ENCODE measurements at places on chromosomes 5 and 9.

DNA sequence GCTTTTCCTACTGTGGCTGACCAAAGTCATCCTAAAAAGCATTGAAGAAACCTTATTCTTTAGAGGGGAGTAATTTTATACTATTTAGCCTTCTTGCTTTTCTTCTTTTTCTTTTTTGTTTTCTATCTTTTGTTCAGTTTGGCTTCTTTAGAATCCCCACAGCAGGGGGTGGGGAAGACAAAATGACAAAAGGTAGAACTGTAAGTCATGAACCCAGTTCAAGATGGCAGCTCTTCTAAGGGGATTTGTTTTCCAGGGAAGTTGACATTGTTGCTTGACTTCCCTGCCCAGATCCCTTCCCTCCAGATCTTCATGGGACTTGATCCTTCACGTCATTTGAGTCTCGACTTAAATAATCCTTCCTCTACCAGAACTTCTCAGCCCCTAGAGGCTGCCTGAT lies 692.4 kb upstream of the DMAC1 start:
- DNase-seq = no peak

DNA sequence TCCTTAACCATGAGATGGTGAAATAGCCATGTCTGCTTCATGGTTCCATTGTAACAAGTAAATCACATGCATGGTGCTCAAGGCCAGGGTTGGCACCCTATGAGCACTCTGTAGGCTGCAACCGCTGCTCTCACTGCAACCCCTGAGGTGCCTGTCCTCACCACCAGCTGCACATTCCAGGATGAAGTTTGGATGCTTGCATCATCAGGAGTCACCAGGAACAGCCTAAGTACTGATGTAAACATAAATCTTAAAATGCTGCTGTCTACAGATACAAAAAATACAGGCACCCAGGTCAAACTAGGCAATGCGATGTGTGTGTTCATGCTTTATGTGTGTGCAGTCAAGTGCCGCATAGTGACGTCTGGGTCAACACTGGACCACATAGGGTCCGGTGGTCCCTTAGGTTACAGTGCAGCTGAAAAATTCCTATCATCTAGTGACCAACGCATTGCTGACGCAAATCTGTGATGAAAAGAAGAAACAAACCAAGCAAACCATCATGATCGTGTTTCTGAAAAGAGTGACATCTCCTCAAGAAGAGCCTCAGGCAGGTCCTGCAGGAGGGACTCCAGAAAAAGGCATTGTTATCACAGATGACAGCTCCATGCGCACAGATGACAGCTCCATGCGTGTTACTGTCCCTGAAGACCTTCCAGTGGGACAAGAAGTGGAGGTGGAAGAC lies 234.8 kb downstream of the AUH start:
- DNase-seq = no peak

DNA sequence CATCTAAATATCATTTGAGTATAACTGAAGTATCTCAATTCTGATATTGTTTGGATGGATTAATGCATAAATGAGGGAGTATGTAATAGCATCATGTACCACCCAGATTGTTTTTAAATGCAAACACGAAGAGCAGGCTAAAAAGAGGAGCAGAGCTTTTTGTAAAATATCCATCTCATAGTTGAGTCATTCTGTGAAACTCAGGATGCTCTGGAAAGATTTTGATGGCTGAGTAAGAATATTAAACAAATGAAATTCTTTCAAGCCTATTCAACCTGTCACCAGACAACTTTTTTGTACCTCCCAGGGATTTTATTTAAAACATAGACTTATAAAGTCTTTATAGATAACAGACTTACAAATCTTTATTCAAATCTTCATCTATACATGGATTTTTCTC lies 625.9 kb downstream of the TLE4 start:
- DNase-seq = no peak

GRCh38 chr5:79581535-79581934 lies 30.7 kb upstream of the TENT2 start:
- DNase-seq = no peak

DNA sequence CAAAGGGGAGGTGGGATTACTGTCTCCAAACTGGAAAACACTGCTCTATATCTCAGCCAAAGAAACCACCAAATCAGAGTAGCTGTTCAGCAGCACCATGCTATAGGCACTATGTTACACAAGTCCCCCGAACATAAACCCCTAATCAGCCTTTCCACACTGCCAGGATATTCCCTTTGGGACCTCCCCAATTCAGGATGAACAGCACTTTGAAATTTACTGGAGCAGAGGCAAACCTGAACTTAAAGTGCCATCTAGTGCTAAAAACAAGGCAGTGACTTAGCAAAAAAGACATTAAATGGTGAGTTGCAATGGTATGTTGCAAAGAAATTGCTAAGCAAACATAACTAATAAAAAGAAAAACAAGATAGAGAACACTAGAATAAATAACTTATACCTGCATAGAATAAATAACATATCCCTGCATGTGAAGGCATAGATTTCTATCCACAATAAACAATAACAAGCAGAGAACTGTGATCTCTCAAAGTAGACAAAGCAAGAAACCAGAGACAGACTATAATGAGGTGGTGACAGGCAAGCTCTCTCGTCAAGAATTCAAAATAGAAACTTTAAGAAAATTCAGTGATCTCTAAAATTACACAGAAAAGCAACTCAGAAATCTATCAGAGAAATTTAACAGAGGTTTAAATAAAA lies 584.4 kb upstream of the ACO1 start:
- no peak for DNase-seq

GRCh38 chr9:21746550-21746949 lies 55.9 kb upstream of the MTAP start:
- DNase-seq = no peak

DNA sequence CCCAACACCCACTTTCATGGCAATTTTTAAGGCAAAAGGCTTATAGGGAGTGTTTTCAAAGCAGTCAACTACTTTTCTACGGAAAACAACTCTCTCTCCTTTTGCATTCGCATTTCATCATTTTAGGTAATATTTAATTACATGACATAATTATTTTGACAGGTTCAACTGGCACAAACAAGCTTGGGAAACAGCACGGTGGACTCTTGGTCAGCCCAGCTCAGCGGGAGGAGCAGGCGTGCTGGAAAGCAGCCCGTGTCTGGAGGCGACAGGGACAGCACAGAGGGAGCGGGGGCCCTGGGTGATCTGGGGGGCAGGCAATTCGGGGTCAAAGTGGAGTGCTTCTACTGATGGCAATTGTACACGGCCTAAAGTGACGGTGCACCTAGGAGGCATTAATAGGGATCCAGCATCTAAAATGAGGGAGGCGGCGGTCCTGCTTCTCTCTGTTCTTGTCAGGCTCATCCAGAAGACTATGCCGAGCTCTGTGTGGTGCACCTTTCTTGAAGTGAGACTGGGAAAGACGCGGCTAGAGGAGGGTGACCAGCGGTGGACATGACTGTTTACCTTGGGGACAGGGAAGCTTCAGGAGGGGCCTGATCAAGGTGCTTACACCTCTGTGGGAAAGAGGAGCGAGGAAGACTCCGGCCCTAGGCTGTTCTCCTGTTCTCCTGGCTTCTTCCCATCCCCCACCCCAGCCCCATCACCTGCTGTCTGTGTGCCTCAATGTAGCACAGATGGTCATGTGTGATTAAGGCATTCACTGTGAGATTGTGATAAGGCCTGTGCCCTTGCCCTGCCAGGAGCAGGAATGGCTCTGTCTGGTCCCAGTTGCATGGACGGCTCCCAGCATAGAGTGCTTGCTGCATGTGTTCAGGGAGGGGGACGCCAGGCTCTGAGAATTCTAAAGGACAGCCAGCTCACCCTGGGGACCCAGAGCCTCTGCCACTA lies 3.4 kb downstream of the MYMK start:
- DNase-seq = no peak

DNA sequence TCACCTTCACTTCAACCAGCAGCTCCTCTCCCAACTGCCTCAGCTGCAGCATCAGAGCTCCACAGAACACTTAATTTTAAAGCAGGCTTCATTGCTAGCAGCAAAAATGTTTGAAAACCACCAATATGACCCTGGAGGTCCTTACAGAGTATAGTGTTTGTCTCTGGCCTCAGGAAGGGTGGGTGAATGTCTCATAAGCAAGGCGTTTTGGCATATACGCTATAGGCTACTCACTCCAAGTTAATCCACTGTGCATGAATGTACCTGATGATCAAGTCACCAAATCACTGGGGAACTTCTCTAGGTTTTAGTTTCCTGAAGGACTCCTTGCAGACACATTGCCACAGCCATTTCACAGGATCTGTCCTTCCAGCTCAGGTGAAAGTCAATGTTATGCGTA lies 125.3 kb downstream of the GABBR2 start:
- no peak for DNase-seq

DNA sequence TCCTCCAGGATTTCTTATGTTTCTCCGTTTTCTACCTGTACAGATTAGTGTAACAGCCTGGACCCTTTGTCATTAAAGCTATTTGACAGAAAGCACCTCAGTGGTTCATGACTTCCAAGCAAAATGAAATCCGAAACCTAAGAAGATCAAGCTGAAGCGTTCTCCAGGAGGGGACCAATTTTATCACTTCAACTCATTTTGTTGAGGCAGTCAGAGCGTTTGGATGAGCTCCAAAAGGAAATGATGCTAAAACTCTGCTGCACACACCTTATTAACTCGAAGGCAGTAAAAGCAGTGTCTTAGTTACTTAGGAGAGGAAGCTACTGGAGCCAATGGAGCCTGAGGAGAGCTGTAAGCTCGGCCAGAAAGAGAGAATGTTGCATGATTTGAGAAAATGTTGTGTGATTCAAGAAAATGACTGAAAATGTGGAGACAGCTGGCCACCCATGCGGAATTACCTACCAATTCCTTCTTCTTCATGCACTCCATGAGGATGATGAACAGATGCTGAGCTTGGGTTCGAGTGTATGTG lies 346.7 kb upstream of the KLF9 start:
- no peak for DNase-seq

GRCh38 chr9:26500471-26500870 lies 392.1 kb downstream of the CAAP1 start:
- DNase-seq = no peak

GRCh38 chr5:176536132-176536901 lies 885 bp downstream of the RNF44 start:
- DNase-seq = peak; percentile 66

DNA sequence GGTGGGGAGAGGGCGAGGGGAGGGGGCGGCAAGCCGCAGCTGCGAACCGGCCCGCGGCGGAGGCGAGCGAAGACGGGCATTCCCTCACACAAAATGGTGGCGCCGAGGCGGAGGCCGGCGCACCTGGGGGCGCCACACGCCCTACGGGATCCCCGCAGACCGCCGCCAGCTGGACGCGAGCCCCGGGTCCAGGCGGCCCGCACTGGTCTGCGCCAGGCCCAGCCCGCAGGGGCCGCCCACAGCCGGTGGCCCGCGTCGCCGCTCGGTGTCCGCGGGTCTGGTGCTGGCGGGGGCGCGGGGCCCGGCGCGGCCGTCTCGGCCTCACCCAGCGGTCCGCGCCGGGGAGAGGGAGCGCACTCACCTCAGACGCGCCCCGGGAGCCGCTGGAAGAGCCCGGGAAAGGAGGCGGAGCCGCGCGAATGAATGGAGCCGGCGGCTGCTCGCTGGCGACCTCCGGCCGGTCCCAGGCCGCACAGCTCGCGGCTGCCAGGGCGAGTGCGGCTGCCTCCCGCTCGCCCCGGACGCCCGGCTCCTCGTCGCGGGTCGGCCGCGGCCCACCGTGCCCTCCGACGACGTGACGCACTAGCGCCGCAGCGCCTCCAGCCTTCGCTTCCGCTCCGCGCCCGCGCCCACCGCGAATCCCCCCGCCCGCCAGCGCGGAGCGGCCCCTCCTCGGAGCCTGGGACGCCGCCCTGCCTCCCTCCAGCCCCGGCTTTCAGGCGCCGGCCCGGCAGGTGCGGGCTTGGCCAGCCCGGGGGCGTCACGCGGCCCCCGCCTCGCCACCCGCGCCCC lies at the start of gene FAM169A:
Gene FAM169A, minus strand, starts transcription at position 584 of the 792 bp plus-strand sequence. CDS start 24,711 bp downstream, outside the sequence.
- DNase-seq = peak; percentile 44

DNA sequence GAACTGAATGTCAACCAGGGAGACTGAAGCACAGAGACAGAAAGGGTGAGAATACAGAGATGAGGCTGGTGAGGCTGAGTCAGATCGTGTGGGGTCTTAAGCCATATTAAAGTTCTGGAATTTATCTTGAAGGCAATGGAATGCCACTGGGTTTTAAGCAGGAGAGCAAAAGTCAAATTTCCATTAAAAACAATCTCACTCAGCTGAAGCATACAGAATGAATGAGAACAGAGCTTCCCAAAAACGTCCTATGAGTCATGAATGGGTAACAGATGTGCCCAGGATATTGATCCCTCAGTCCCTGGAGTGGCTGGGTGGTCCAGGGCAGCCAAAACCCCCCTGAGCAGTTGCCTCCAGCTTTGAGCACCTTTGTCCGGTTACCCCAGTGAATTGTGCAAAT lies 44.9 kb downstream of the PFDN1 start:
- no peak for DNase-seq

DNA sequence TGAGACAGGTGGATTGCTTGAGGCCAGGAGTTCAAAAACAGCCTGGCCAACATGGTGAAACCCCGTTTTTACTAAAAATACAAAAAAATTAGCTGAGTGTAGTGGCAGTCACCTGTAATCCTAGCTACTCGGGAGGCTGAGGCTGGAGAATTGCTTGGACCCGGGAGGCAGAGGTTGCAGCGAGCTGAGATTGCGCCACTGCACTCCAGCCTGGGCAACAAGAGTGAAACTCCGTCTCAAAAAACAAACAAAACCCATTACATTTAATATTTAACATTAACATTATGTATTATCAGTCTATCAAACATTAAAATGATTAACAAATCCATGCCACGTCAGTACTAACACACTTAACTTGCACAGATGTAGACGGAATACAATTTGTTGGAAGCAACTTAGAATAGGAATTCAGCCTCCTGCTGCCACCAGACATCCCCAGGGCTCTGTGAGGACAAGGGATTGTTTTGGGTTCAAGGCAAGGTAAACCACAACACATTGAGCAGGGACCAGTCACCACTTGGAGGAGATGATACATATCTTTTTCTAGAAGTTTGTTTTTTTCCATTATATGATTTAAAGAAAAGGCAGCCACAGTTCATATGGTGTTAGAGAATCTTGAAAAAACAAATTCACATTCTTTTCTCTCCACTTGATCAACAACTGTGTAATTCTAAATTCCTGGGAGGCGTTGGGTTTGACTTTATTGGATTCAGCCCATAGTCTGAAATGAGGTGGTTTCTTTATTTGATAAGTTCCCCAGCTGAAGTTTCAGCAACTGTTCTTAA lies 104.1 kb upstream of the BASP1 start:
- no peak for DNase-seq

GRCh38 chr5:77200663-77201062 lies 9.8 kb upstream of the PDE8B start:
- DNase-seq = no peak

- DNase-seq = no peak
Measured at GRCh38 chr5:195401-196160, 4.3 kb downstream of the LRRC14B start.

DNA sequence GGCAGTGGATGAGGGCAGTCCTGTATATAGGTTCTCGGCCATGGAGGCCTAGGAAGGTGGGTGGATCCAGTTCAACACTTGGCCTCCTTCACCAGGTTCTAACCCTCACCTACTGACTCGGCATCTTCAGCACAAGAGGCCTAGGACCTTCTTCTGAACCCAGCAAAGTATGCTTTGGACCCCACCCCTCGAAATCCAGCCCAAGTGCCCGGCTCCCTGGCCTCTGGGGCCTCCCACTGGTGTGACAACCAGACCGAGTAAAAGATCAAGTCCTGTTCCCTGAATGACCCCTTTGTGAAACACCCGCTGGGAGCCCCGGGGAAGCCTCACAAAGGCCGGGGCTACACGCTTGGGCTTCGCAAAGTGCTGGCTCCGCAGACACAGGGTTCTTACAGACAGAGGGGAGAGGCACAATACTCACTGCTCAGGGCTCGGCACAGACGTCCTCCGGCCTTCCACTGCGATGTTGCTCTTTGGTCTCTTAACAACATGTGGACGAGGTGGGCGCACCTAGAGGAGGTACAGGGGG lies 47.0 kb downstream of the CRB2 start:
- no peak for DNase-seq

GRCh38 chr5:140153255-140153654 lies 21.7 kb upstream of the CYSTM1 start:
- no peak for DNase-seq

Measured in NCI-H226 (cell line).